Stimulated activated CD8-positive, alpha-beta memory T cell treated with anti-CD3 and anti-CD28 coated beads, Interleukin-7, amount 100 ng/mL, for 48 hours (primary cell): ENCODE measurements at places on chromosomes 7 and 10.

- DNase-seq: no peak
Measured at GRCh38 chr10:12062754-12063482, 5.8 kb upstream of the DHTKD1 start.

- no peak for DNase-seq
Measured at GRCh38 chr7:136588216-136588615, 280.2 kb upstream of the CHRM2 start.

GRCh38 chr10:99996671-99997648 lies 12.8 kb downstream of the DNMBP start:
- DNase-seq: no peak

- no peak for DNase-seq
Measured at GRCh38 chr10:52280051-52280450, 34.0 kb upstream of the DKK1 start.

GRCh38 chr10:71080381-71081228 lies 131.8 kb upstream of the UNC5B start:
- no peak for DNase-seq

GRCh38 chr10:116836083-116836482 lies 13.2 kb upstream of the ENO4 start:
- DNase-seq: no peak
